ENCODE measurements at places on chromosomes 3 and 15.

DNA sequence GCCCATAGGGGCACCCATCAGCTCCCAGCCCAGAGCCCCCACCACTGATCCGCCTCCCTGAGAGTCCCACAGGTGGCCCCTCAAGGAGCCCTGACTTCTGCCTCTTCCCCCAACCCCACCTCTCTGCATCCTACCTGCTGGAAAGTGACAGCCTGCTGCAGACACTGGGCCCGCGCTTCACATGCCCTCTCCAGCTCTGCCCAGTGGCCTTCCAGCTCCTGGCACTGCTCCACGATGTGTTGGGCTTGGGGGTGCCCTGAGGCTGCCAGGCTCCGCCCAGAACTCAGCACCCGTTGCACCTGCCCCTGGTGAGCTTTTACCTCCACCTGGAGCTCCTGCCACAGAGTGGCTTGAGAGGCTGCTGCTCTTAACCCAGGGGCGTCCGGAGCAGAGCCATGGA lies 20.1 kb downstream of the SPTBN5 start:
- DNase-seq = no peak

DNA sequence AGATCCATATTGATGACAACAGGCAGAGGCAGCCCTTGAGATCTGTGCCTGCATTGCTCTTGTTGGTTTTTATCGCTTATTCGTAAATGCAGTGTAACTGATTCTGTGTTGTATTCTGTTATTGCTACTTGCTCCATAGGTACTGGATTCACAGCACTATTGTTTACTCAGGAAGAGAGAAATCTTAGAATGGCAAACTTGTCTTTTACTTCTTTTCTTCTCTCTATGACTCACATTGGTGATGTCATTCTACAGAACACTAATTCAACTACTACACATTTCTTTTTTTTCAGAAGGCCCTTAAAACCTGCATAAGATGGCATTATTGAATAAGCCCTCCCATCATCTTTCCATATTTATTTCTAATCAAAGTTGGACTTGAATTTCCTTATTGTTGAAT lies 201.0 kb upstream of the GBE1 start:
- no peak for DNase-seq

GRCh38 chr15:81386947-81387346 lies 12.9 kb upstream of the TMC3 start:
- DNase-seq = no peak

GRCh38 chr3:46829699-46830208 lies 33.5 kb downstream of the MYL3 start:
- DNase-seq = no peak

- no peak for DNase-seq
Observed at GRCh38 chr3:9295007-9295406, 45.6 kb upstream of the SRGAP3 start.

DNA sequence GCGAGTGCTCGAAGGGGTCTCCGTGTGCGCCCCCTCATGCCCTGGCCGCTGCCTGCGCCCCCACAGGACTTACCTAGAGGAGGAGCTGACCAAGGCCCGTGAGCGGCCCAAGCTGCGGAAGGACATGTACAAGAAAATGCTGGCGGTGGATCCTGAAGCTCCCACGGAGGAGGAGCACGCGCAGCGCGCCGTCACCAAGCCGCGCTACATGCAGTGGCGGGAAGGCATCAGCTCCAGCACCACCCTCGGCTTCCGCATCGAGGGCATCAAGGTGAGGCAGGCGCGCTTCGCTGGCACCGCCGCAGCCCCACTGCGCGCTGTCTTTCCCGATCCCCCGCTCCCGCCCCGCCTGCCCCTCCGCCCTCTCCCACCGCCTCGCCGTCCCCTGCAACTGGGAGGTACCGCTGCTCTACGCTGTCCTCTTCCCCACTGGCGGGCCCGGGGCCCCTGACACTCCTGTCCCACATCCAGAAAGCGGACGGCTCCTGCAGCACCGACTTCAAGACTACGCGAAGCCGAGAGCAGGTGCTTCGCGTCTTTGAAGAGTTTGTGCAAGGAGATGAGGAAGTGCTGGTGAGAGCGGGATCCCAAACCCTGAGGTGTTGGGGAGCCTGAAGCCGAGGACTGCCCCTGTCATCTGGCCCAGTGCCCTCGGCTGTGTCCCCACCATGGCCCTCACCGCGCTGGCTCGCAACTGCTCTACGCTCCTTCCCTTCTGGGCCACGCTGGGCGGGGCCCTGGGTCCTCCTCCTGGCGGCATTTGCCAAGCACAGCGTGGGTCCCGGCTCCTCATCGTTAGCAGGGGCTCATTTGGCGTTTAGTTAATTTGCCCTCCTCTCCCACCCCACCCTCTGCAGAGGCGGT lies 8.5 kb downstream of the ITPKA start:
- no peak for DNase-seq

- no peak for DNase-seq
Observed at GRCh38 chr3:21790466-21790865, 39.5 kb upstream of the ZNF385D start.

DNA sequence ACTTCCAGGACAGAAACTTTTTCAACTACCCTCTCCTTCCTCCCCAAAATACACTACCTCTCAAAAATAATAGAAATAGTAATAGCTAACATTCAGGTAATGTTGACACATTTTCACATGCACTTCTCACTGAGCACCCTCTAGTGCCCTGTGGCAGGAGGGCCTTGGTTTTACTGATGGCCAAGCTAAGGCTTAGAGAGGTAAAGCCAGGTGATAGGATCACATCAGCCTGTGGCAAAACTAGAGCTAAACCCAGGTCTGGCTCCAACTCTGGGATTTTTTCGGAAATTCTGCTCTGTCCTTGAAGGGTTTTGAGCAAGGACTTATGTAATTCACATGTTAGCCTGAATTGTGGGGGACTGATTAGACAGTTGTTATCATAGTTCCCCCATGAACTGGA lies 922 bp upstream of the TAMM41 start:
- no peak for DNase-seq

- no peak for DNase-seq
Observed at GRCh38 chr3:186133980-186134379, 25.1 kb upstream of the ETV5 start.

DNA sequence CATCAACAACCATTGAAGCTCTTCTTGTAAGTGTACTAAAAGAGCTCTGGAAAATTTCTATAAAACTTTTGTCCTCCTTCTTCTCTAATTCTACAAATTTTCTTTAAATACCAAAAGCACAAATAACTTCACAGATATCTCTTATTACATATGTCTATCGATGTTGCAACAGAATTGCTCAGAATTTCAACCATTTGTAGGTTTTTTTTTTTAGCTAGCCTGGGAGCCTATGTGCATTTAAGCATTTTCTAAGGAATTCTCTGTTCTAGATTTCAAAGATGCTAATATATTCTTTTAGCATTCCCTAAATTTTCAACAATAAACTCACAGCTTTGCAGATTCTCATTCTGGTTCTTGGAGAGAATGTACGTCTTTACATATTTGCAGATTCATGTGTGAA lies 774.3 kb upstream of the NR2F2 start:
- DNase-seq = no peak

DNA sequence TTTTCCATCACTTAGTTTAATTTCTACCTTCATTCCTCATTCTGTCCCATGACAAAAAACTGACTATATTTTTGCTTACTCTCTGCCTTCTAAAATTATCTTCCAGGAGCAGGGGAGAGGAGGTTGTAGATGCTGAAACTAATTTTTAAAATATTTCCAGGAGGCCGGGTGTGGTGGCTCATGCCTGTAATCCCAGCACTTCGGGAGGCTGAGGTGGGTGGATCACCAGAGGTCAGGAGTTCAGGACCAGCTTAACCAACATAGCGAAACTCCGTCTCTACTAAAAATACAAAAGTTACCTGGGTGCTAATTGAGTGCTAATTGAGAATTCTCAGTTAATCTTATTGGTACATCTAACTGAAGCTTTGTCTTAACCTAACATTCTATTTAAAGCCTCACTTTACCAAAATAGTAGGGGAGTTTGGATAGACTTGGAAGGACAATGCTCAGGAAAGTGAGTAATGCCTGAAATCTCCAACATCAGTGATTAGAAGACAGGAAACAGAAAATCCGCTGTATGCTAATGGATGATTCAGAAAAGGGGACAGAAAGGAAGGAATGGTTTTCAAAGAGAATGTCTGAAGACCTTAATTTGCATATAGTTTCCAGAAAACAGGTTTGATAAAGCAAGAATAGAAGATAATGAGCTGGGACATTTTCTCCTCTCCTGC lies 336.1 kb downstream of the GBE1 start:
- no peak for DNase-seq

- DNase-seq = no peak
Observed at GRCh38 chr3:134057006-134057653, 27.4 kb upstream of the SLCO2A1 start.

DNA sequence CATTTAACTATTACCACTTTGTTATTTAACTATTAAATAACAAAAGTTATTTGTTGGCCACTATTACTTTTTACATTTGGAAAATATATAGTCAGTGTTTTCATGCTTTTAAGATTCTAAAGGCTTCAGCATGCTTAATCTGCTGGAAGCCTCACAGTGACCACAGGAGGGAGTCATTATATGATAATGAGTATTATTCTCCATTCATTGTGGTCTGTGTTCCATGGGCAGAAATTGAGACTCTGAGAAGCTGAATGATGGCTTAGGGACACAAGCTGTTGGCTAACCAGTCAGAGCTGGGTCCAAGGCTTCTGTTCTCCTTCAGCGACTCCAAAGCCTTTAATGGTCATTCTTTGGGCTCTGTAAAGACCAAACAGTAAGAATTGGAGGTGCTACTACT lies 64.7 kb downstream of the BFSP2 start:
- DNase-seq = no peak

GRCh38 chr15:28875461-28876000 lies 10.2 kb upstream of the APBA2 start:
- DNase-seq = no peak

DNA sequence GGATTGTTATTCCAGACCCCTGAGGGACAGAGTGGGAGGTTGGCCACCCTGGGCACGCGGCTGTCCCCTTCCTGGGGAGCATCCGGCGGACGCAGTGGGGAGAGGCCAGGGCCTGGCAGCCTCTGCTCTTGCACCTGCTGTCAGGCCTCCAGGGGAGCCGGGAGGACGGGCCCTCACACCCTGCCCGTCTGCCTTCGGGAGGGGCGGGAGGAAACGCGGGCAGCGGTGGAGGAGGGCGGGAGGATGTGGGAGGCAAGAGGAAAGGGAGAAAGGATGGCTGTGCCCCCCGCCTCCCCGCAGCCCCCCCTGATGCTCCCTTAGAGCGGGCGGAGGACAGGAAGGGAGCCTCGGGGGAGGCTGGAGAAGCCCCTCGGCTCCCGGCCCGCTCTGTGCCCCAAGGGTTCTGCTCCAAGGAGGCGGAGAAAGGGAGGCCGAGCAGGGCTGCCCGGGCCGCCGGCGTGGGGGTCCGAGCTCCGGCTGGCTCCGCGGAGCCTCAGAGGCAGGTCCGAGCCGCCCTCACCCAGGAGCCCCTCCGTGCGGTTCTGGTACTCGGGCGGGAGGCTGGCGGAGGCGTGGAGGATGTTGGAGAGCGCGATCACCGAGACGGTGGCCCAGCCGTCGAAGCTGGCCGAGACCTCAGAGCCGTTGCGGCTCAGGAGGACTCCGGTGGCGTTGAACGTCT lies 40.9 kb downstream of the MUC20 start:
- DNase-seq = no peak

- DNase-seq = no peak
Observed at GRCh38 chr15:64513823-64514222, 53.4 kb downstream of the ZNF609 start.

- DNase-seq = no peak
Observed at GRCh38 chr15:101563176-101563796, 73.8 kb upstream of the PCSK6 start.

- no peak for DNase-seq
Observed at GRCh38 chr15:74431116-74431515, 2.6 kb downstream of the SEMA7A start.

- DNase-seq = no peak
Observed at GRCh38 chr3:188059351-188059750, 94.6 kb upstream of the LPP start.

DNA sequence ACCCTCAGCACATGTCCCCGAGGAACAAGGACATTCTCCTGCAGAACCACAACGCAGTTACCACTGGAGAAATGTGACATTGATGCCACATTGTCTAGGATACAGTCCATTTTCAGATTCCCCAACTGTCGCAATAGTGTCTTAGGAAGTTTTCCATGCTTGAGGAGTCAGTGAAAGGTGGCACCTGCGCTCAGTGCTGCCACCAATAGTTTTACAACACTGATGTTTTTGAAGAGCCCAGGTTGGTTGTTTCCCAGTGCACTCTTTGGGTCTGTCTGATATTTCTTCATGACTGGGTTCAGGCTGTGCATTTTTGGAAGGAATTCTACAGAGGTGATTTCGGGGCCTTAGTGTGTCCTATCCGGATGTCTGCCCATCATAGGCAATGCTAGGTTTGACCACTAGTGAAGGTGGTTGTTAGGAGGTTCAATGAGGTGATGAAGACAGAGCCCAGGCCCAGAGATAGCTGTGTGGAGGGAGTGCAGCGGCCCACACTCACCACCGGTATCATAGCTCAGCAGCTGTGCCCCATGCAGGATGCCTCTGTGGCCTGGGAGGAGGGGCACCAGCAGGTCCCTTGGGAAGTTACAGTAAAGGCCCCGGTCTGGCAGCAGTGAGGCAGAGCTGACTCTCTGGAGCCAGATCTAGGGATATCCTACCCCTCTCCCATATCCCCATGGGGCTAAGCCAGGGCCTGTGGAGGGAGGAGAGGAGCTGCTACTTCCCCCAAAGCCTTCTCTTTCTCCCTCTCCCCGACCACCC lies 96.6 kb downstream of the DNAJB8 start:
- no peak for DNase-seq

- no peak for DNase-seq
Observed at GRCh38 chr3:169665264-169666075, 2.0 kb upstream of the MECOM start.

- DNase-seq = no peak
Observed at GRCh38 chr15:64146520-64146884, 5.0 kb upstream of the SNX22 start.

GRCh38 chr3:124748560-124749198 lies 18.4 kb downstream of the UMPS start:
- DNase-seq = no peak

DNA sequence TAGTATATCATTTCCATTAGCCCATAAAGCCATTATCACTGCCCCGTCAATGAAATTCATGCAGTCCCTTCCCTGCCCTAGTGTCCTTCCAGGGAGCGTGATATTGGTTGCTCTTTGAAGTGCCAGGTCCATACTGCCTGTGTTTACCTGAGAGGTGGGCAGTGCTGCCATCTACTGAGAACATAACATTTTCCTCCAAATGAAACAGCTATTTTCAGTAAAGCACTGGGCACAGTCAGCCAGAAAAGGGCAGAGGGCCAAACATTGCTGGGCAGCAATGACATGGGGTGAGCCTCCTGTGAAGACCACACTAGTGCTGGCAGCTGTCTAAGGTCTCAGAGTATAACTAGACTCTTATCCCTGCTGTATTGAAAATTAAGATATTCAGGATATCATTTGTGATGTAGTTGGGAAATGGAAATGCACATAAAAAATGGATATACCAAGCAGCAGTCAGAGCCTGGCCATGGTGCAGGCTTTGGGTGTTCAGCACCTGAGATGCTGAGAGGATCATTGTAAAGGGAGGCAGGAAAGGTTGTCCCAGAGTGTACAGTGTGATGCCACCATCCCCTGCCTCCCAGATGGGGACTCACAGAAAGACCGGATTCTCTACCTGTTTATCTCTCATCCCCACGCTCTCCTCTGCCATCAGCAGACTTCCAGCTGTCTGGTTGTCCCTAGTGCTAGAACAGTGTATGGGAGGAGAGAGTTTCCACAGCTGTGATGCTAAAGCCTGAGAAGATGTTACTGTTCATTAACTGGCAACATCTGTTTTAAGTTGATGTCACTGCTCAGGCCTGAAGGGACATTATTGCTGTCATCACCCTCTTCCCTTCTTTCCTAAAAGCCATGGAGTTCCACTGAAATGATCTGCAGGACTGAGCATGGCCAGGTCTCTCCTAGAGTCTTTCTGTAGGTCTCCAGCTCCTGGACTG lies 108.8 kb downstream of the ARNT2 start:
- no peak for DNase-seq

Data from Peyer's patch (tissue), 4 donors.